ENCODE measurements at places on chromosomes 2 and 18.

- no peak for DNase-seq
These were observed 194.7 kb upstream of the ERBB4 start for GRCh38 chr2:212733273-212733672.

- DNase-seq: no peak
These were observed 112.1 kb upstream of the FHL2 start for GRCh38 chr2:105510761-105511528.

DNA sequence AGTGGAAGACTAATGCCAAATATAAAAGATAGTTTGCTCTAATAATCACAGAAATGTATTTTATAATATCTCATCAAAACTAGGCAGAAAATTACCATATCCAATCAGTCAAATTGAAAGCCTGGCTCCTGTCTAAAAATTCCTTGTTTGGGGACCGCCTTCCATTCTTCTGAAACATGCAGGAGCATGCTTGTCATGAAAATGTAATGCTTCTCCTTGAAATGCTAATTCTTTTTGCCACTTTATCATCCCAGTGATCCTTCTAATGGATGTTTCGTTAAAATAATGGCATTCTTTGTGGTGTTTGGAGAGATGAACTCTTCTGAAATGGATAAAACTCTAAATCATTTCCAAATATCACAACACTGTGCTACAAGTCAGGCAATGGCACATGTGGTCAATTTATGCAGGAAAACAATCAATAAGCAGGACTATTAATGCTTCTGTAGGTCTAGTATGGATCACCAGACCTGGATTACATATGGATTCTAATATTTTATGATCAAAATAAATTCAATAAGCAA is 1039.1 kb upstream of the NXPH2 start:
- DNase-seq: no peak

- no peak for DNase-seq
These were observed 571.2 kb downstream of the ADCYAP1 start for GRCh38 chr18:1475867-1476266.

DNA sequence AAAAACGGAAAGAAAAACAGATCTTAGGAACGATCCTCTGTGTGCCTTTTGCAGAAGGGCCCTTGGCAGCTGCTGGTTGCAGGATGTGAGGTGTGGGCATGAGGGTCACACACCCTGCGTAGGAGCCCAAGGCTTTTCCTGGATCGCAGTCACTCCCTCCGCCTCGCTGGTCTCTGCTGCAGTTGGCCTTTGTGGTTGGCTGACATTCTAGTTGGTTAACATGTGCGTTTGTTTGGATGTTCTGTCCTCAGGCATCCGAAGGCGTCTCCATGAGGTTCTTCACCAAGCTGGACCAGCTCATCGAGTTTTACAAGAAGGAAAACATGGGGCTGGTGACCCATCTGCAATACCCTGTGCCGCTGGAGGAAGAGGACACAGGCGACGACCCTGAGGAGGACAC is 61.7 kb downstream of the INPP5D start:
- DNase-seq: no peak

DNA sequence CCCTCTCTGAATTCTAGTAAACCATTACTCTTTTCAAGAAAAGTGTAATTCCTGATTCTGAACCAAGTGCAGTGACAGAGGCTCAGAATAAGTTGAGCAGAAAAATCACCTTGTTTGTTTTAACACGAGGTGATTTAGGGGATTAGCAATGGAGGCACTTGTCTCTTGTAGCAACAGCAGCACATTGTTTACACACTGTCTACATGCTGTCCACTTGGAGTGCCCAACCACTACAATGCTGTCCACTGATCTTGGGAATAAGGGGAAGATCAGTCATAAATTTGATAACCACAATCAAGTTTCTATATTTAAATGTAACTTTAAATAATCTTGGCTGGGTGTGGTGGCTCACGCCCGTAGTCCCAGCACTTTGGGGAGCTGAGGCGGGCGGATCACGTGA is 13.9 kb upstream of the RMND5A start:
- no peak for DNase-seq

DNA sequence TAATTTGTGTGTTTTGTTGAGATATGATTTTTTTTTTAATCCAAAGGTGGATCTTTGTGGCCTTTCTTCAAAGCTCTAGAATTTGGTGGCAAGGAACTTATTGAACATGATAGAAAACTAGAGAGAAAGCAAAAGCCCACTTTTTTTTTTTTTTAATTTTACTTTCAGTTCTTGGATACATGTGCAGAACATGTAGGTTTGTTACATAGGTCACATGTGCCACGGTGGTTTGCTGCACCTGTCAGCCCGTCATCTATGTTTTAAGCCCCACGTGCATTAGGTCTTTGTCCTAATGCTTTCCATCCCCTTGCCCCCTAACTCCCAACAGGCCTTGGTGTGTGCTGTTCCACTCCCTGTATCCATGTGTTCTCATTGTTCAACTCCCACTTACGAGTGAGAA is 135.9 kb downstream of the RHBDD1 start:
- no peak for DNase-seq

DNA sequence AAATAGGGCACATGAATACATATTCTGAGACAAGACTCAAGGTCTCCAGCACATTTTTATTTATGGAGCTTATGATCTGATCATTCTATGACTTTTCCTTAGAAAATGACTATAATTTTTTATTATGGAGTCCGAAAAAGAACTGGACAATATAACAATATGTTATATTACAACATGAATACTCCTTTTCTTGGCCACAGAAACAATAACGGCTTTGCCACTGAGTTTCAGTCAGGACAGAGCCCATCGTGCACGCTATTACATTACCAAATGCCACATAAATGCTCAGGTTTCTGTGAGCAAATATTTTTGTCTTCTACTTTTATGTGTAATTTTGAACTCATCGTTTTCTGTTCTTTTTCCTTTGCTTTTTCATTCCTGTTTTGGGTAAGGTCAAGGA is 509.2 kb upstream of the ZEB2 start:
- no peak for DNase-seq

GRCh38 chr2:97734061-97735051 is 21.0 kb downstream of the ZAP70 start:
- DNase-seq: no peak

- no peak for DNase-seq
These were observed 90.3 kb downstream of the SP3 start for GRCh38 chr2:173874894-173875237.

GRCh38 chr2:189913821-189914220 is 129.6 kb downstream of the PMS1 start:
- no peak for DNase-seq

DNA sequence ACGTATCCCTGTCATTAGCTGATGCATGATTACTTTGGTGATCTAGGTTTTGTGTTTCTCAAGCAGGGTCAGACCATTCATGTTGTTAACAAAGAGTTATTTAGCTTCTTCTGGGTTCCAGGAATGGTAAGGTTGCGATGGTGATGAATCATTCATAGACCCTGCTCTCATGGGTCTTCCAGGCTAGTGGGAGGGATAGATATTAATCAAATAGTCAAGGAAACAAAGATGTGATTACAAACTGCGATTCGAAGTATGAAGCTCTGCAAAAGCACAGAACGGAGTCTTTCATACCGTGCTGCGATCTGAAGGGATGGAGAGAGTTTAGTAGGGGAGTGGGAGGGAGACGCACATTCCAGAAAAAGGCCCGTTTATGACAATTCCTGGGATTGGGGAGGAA is 42.1 kb downstream of the CAVIN2 start:
- no peak for DNase-seq

- no peak for DNase-seq
These were observed 128.7 kb downstream of the RNF144A start for GRCh38 chr2:7045601-7046590.

DNA sequence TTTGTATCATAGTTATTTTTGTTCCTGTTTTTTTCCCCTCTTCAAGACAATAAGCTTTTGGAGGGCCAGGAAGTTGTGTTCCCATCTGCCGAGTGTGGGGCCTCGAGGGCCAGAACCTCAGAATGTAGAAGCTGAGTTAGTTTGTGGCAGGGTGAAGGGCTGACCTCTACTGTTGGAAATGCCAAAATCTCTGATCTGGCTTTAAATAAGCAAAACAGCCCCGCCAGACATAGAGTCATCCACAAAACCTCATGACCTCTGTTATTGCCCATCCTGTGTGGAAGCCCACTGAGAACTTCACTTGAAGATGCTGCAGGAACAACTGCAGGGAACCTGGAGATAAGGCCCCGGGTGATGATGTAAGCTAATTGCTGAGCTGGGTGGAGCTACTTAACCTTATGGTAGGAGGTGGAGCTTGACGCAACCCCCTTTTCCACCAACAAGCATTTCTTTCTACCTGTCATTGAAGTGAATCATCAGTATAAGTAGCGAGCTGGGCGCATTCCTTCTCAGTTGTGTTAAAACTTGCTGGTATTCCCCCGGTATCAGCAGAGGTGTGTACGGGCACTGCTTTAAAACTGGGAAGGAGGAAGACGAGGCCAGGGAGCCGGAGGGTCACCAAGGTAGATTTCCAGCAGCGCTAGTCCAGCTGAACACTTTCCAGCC is 177.2 kb downstream of the NEDD4L start:
- DNase-seq: no peak

- DNase-seq: no peak
These were observed 269.7 kb downstream of the ALPK2 start for GRCh38 chr18:58359218-58359617.

DNA sequence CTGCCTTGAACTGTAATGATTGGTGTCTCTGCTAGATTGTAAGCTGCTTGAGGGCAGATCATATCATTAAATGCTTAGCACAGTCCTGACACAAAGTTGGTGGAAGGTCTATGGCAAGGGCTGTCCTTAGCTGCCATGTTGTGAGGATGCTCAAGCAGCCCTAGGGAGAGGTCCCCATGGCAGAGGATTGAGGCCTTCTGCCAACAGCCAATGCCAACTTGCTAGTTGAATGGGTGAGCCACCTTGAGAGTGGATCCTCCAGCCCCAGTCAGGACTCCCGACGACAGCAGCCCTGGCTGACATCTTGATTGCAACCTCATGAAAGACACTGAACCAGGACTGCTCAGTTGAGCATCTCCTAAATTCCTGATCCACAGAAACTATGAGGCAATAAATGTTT is 115.3 kb upstream of the SMAD2 start:
- DNase-seq: no peak

GRCh38 chr2:101808006-101808562 is 110.6 kb downstream of the MAP4K4 start:
- DNase-seq: no peak

DNA sequence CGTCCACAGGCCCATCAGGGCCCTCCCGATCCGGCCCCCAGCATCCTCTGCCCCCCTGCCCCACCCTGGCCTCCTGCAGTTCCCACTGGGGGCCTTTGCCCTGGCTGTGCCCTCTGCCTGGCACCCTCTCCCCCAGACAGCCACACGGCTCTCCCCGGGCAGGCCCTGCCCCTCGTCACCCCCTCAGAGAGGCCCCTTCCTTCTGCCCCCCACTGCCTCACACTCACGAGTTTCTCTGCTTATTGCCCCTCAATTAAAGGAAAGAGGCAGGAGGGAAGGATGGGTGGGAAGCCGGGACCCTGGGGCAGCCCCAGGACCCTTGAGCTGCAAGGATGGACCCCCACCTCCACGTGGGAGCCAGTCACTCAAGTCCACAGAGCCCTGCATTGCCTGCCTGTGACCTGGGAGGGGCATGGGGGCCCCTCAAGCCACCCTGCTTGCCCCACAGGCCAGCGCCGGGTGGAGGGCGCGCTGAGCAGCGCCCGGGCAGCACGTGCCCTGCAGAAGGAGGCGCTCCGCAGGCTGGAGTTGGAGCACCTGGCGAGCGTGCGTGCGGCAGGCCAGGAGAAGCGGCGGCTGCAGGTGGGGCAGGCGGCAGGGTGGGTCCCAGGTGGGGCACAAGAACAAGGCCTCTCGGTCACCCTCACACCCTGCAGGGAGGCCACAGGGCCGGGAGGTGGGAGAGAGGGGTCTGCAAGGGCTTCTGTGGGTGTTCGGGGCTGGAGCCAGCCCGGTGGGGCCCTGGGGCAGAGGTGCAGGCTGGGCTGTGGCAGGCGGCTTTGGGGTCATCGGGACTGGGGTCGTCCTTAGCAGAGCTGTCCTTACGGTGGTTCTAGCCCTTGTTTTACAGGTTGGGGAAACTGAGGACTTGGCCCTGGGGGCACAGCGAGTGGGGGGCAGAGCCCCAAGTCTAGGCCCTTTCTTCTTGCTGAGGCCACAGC is 30.5 kb upstream of the SNED1 start:
- DNase-seq: peak; percentile 42

GRCh38 chr2:101003278-101003775 is 1.2 kb downstream of the RPL31 start:
- no peak for DNase-seq

- no peak for DNase-seq
These were observed 40.6 kb upstream of the FN1 start for GRCh38 chr2:215476424-215476823.

DNA sequence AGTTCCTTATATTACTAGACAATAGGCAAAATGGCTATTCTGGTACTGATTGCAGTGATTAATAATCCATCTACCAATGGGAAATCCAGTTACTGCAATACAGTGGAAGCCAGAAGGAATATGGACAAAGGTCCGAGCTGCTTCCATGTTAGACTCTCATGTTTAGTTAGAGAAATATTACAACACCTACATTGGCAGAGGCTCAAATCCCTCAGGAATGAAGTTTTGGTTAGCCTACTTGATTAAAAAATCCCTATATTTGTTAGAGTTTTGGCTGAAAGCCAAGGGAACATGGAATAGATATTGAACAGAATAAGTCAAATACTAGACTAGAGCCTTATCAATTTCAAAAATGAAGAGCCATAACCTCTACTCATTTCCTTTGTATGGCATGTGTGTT is 48.5 kb downstream of the ARL6IP6 start:
- DNase-seq: no peak

- DNase-seq: no peak
These were observed 32.8 kb downstream of the SRBD1 start for GRCh38 chr2:45578056-45578843.

DNA sequence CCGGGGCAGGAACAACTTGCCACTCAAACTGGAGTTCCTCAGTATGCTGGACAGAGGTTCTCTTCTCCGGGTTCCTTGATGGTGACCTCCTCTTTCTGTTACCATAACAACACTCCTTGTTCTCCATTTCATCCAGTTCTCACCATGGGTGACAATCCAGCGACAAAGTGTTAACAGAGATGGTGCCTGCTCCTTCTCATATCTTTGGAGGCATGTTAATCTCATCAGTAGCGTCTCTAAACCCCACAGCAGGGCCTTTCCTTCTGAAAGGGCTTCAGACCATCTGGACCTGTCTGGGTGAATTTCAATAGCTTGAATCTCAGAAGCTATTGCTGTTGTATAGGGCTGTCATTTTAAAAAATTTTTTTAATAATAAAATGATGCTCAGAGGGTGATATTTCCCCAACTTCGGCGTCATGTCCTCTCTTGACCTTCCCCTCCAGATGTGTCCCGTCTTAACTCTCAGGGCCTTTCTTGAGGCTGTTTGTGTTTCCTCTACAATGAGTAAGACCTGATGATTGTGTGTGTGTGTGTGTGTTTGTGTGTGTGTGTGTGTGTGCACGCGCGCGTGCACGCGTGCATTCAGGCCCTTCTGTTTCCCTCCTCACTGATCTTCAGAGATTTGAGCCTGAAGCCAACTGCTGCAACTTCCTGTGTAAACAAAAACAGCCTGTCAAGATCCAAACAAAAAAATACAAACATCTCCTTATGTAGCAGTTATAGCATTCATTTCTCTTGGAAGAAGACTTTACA is 24.3 kb upstream of the CETN1 start:
- no peak for DNase-seq
